ENCODE measurements at places on chromosomes 6 and 20.

GRCh38 chr6:123527406-123527805 is 109.3 kb downstream of the TRDN start:
- no peak for DNase-seq

GRCh38 chr6:89488438-89488837 is 55.5 kb downstream of the ANKRD6 start:
- no peak for DNase-seq

DNA sequence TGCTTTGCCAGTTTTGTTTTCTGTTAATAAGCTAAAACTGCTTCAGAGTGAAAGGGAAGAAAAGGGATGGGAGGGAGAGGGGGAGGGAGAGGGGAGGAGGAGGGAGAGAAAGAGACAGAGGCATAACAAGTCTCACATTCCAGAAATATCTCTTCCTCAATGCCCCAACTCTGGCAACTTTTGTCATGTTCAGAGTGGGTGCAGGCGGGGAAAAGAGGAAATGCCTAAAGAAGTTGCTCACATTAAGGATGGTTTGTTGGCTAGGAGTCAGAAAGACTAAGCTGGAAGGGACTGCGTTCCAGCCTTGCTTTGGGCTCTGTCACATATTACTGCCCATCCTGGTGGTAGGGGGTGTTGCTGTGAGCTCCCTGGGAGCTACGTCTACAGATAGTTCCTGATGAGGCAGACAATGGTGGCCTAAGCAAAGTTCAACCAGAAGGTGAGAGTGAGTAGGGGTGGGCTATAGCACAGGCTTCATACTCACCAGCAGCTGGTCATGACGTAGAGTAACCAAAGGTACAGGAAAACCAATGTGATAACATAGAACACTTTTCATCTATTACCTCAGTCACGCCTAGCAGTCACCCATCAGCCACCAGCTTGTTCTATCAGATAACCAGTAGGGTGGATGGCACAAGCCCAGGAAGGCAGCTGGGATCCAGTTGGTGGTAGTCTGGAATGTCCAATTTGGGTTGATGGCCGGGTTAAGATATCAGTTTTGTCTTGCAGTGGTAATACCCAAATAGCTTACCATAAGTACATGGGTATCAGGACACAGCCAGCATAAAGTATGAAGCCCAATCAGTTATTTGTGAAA is 2.1 kb downstream of the TSPYL4 start:
- no peak for DNase-seq

DNA sequence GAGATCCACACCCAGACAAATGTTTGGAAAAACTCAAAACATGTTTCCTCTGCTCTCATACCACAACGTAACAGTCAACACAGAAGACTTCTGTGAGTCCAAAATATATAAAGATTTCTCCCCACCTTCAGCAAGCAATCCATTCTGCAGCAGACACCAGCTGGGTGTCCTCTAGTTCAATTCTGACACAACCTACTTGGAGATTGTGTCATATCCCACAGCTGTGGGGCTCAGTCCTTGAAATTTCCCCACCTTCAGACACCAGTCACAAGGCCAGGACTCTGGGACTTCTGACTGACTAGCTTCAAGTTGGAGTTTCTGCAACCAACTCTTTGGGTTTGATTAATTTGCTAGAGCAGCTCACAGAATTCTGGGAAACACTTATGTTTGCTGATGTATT is 244.8 kb upstream of the CDYL start:
- no peak for DNase-seq

- no peak for DNase-seq
These were observed 10.4 kb downstream of the SNRPB start for GRCh38 chr20:2459981-2460751.

DNA sequence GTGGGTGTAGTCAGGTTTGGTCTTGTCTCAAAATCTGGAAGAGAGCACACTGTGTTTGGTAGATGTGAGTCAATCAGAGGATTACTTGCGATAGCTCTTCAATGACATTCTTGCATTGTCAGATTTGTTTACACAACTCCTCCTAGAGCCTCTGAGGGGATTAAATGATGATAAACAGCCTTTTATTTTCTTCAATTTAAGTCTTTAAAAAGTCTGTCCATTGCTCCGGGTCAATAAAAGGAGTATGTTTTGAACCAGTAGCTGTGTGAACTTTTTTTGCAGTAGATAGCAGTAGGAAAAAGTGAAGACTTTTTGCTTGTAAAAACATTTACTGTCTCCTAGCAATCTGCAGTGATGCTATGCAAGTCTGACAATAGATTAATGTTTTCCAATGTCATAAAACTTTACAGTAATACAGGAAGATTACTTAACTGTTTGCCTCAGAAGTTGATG is 49.9 kb downstream of the GJA1 start:
- no peak for DNase-seq

DNA sequence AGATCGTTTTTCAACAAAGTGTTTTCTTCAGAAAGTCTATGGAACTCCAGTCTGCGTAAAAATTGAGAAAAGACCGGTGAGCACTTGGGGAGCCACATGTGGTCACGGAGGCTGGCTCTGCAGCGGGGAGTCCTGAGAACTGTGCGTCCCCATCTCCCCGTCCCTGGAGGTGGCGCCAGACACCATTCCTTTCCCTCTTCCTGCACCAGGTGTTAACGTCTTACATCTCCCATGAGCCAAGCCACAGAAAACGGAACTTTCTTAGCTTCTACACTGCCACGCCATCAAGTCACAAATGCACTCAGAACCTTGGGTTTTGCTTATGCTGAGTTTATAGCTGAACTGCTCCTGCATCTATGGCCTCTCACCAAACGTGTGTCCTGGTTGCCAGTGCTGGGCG is 62.6 kb downstream of the GINS1 start:
- no peak for DNase-seq
